T-cell (primary cell): ENCODE measurements at places on chromosomes 2 and 18. TPM values are rescaled to one million over a fixed set of nuclear protein-coding genes. Genes with fewer than 3 reads are reported as not detected.

- DNase-seq, result no peak
These were observed 862.9 kb upstream of the ACVR2A start for GRCh38 chr2:146981921-146982320.

- peak; percentile 12 for DNase-seq
These were observed 448 bp downstream of the IMPA2 start for GRCh38 chr18:11981543-11982366.

ATP6V1C2 gene
- total RNA-seq, result not detected

- no peak for DNase-seq
These were observed 170.0 kb downstream of the TXNL1 start for GRCh38 chr18:56468396-56468795.

CHPF gene
- total RNA-seq, result 6.8 TPM

DNA sequence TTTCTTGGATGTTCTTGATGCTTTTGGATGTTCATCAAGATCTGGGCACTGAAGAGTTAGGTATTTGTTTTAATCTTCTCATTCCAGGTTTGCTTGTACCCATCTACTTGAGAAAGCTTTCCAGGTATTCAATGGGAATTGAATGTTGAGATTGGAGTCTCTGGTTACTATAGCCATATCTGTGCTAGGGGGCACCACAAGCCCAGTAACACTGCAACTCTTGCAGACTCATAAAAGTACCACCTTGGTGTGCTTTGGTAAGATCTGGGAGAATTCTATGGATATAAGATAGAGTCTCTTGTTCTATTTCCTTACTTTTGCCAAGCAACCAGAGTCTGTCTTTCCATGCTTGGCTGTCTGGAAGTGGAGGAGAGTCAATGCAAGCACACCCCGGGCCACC lies 518.9 kb upstream of the VRK2 start:
- DNase-seq, result no peak

DNA sequence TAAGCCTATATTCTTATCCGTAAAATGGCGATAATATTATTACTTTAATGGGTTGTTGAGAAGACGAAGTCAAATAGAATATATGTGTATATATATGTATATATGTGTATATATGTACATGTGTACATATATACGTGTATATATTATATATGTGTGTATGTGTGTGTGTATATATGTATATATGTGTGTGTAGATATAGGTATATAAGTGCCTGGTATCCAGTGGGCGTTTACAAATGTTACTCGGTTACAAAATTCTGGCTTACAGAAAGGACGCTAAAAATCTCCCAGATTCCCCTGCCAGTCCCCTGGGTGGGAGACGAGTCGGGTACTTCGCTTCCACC lies 295 bp upstream of the MTX2 start:
- DNase-seq, result no peak

GRCh38 chr2:112869258-112869842 lies 32.8 kb upstream of the IL1B start:
- no peak for DNase-seq

DNA sequence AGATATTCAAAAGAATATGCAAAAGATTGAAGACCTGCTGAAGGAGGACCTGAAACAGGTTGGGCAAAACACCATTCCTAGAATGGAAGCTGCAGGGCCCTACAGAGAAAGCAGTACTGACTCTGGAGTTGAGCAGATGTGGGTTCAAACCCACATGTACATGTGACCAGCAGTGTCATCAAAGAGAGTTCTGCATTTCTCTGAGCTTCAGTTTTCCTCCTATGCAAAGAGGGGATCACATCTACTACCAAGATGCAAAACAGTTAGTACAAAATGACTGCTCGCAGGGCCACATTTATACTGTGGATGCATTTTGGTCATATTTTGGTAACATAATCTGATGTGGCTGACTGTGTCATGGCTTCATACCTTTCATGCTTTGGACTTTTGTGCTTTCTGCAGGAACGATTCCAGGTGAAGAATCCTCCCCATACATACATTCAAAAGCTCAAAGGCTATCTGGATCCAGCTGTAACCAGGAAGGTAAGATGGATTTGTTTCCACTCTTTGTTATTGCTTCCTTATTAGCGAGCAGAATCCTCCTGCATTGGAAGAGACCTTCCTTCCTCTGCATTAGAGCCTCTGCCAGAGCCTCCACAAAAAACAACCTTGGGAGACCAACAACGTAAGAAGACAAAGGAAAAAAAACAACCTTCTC lies 174.8 kb downstream of the PRPF40A start:
- DNase-seq, result no peak

DQX1 gene
- total RNA-seq, result 0.33 TPM

SPOPL gene
- 11.4 TPM for total RNA-seq

- DNase-seq, result no peak
These were observed 63.4 kb upstream of the CHRNA1 start for GRCh38 chr2:174827371-174828369.

- no peak for DNase-seq
These were observed 93.8 kb downstream of the LRP1B start for GRCh38 chr2:142037066-142037465.

GRCh38 chr2:191049728-191050639 lies 36.0 kb upstream of the STAT1 start:
- DNase-seq, result no peak

DNA sequence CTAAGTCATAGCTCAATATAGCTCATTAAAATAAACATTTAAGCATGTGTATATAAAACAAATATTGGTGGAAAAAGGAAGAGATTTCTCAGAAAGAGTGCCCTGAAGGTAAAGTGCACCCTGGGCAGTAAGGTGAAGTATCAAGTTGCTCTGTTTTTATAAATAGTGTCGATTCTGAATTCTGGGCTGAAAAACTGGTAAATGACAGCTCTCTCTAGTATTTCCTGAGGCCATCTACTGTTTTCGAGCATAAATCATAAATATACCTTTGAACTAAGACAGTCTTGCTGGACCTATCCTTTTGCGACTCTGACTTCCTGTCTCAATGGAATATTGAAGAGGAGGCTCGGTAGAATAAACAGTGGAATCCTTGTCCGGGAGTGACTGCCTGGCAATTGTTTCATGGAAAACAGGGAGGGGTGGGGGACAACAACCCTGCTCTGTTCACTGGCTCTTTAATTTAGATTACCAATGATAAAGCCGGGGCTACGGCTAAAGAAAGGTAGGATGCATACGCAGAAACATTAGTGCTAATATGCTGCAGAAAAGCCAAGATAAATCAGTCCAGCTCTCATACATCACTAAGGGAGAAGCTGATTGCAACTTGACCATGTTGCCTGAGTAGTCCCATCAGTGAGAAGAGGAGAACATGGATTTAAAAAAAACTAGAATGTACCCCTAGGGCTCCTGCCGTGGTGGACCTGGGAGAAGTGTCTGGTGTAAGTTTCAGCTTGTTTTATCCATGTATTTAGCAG lies 124.1 kb downstream of the RAPGEF4 start:
- no peak for DNase-seq

- DNase-seq, result peak; percentile 33
These were observed 81.5 kb upstream of the LDLRAD4 start for GRCh38 chr18:13136904-13137669.
